Activated naive CD4-positive, alpha-beta T cell (primary cell): ENCODE measurements at places on chromosomes 7 and 10.

- no peak for DNase-seq
Measured at GRCh38 chr7:151717415-151717814, 159.5 kb downstream of the PRKAG2 start.

DNA sequence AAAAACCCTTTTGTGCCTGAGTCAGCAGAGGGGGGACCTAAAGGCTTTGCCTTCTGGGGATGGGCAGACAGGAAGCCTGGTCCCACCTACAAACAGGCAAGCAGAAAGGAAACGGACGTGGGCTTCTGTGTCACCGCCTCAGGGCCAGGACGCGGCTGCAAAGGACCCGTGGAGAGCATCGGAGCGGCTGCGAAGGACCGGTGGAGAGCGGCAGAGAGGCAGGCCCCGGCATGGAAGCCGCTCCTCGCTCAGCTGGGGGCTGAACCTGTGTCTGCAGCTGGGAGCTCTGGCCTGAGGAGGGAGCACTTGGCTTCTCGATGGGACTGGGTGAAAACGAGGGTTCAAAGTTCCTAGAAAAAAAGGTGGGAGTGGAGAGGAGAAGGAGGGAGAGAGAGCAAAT is 125.4 kb upstream of the PPP2R2D start:
- DNase-seq, result no peak

DNA sequence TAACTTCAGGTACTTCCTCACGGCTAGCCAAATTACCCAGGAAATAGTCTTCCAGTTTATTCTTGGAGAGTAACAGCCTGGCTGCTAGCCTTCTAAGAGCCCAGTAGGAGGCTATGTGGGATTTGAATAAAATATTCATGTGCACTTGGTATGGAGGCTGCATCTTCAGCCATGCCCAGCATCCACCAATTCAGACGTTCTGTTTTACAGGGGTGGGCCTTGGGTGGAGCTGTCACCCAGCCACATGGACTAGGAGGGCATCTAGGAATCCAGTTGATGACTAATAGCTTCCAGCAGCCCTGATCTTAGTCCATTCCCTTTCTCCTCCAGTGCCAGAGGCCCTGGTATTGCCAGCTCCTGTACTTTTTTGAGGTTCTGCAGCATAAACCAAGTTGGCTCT is 66.3 kb upstream of the ZRANB1 start:
- no peak for DNase-seq

DNA sequence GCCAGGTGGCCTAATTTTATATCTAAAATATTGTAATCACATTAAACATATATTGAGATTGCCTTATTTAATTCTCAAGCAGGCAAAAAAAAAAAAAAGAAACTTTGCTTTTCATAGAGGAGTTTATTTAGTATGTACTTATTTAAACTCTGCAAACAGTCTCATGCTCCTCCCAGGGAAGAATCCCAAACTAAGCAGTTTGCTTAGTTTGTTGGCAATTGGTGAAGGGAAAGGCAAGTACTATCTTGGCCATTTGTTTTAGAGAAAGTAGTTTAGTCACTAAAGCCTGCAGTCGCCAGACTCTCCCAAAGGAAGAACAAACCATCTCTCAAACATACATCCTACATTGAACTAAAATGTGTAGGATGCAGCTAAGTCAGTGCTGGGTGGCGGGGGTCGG is 226.8 kb downstream of the CDC14C start:
- no peak for DNase-seq

- DNase-seq, result no peak
Measured at GRCh38 chr7:75758491-75758890, 13.5 kb downstream of the CCL26 start.

DNA sequence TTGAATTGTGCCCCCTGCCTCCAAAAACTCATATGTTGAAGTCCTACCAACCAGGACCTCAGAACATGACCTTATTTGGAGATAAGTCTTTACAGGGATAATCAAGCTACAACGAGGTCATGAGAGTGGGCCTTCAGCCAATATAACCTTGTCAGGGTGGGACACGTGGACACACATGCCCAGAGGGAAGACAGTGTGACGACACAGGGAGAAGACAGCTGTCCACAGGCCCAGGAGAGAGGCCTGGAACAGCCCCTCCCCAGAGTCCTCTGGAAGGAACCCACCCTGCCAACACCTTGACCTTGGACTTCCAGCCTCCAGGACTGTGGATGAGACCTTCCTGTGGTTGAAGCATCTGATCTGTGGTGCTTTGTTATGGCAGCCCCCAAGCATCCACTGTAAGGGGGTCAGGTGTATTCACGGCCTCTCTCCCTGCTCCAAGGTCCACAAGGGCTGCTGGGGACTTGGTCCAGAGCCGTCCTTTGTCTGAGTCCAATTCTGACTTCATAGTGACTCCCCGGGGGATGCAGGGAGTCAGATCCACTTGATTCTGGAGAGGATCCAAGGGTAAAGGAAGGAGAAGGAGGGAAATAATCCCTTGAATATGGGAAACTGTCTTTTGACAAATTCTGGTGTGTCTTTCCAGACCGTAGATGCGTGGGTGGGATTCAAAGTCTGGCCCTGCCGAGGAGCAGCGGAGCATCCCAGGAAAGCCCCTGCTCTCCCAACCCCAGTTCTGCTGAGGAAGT is 7.0 kb downstream of the CALML3 start:
- no peak for DNase-seq

DNA sequence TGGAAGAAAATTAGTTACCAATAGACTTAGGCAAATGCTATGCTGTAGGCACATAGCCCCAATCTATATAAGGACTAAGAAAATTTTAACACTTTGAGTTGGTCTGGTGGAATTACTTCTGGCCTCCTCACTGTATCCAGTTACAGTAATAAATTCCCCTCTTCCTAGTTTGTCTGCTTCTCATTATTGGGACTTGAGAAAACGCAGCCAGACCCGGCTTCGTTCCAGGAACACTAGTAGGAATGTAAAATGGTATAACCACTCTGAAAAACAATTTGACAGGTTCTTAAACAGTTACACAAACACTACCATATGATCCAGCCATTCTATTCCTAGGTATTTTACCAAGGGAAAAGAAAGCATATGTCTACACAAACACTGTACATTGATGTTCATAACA is 150.2 kb downstream of the VPS50 start:
- no peak for DNase-seq

DNA sequence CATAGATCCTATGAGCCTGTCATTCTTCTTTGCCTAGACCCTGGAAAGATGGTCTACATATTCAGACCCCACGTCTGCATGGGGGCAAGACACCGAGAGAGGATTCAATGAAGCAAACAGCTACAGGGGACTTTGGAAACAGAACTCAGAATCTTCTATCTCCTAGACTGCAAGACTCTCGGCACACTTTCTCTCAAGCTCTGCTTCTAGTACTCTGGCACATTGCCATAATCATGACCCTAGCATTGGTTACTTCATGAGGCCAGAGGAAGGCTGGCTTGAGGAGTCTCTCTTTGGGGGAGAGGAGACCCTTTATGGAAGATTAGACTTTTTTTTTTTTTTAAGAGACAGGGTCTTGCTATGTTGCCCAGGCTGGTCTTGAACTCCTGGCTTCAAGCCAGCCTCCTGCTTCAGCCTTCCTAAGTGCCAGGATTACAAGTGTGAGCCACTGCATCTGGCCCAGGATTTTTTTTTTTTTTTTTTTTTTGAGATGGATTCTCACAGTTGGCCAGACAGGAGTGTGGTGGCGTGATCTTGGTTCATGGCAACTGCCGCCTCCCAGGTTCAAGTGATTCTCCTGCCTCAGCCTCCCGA is 20.7 kb downstream of the CCDC3 start:
- no peak for DNase-seq

- no peak for DNase-seq
Measured at GRCh38 chr10:125850766-125851731, 27.7 kb downstream of the BCCIP start.

DNA sequence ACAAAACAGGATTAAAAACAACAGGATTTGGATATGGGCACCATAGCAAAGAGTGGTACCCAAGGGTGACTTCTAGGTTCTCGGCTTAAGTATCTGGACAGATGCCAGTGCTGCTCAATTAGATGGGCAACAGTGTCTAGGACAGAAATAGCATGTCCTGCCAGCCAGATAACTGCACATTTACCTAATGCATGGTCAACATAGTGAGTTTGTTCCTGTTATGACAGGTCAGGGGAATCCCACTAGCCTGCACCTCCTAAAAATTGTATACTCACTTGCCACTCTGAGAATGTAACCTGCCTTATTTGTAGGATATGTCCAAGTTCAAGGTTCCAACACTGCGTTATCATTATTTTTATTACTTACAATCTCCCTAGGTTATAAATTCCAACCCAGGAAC is 471.7 kb downstream of the GRM8 start:
- DNase-seq, result no peak

- no peak for DNase-seq
Measured at GRCh38 chr7:16091701-16092310, 329.5 kb downstream of the CRPPA start.

DNA sequence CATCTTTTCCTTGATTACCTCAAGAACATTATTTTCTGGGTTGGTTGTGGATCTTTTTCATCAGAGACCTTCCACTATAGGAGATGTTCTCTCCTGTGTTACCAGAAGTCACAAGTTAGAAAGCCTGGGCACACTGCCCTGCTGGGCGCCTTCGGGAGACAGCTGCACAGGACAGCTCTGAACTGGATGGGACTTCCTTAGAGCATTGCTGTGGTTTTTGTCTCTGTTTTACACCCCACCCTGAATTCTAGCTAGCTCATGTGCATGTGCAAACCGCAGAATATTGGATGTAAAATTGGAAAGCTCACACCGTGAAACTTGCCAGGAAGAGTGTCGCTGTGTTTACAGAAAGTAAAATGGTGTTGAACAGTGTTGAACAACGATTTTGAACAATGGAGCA is 54.4 kb upstream of the SEC61G start:
- no peak for DNase-seq

DNA sequence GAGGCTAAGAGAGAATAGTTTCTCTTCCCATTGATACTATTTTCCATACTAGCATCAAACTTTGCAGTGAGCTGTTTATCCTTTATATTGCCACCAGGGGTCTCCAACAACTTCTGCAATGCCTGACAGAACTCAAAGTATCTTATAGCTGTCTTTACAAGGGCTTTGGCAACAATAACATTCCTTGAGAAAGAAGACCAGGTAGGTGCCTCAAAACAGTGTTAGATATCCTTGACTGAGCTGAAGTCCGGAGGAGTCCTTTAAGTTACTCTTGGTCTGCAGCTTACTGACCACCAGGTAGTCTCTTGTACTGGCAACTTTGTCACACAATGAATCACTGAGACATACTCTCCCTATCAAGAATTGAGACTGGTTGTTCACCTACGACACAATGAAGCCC is 30.0 kb upstream of the TES start:
- DNase-seq, result no peak

GRCh38 chr7:155533120-155533826 is 13.1 kb downstream of the CNPY1 start:
- DNase-seq, result no peak

- no peak for DNase-seq
Measured at GRCh38 chr10:79346388-79347225, 662 bp upstream of the PPIF start.

DNA sequence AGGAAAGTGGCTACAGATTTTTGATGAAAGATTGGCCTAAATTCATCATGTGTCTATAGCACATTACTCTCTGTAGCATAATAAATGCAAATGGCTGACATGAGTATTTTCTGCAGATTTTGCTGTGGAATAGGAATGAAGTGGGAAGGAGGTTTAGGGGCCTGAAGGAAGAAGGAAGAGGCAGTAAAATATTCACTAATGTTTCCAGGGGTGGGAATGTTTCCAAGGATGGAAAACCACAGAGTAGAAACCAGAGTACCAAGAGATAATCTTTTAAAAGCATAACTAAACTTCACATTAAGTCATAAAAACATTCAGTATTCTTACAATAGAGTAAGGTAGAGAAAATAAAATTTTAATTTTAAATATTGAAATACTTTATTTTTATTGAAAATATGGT is 267.8 kb downstream of the BICC1 start:
- DNase-seq, result no peak

DNA sequence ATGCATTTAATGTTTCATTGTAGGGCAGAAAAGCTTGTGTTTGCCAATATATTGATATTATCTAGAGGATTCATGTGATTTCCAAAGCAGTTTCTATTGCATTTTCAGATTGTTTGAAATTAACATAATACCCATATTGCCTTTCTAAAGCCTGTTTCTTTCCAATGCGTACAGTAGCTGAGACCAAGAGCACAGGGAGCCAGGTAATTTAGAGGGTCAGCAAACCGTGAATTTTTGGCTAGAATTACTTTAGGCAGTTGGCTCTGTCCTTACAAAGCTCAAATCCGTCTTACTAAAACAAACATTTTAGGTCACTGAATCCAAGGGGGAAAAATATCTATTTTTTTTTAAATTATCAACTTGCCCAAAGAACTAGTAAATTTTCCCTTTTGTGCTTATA is 604.9 kb upstream of the ADARB2 start:
- no peak for DNase-seq

DNA sequence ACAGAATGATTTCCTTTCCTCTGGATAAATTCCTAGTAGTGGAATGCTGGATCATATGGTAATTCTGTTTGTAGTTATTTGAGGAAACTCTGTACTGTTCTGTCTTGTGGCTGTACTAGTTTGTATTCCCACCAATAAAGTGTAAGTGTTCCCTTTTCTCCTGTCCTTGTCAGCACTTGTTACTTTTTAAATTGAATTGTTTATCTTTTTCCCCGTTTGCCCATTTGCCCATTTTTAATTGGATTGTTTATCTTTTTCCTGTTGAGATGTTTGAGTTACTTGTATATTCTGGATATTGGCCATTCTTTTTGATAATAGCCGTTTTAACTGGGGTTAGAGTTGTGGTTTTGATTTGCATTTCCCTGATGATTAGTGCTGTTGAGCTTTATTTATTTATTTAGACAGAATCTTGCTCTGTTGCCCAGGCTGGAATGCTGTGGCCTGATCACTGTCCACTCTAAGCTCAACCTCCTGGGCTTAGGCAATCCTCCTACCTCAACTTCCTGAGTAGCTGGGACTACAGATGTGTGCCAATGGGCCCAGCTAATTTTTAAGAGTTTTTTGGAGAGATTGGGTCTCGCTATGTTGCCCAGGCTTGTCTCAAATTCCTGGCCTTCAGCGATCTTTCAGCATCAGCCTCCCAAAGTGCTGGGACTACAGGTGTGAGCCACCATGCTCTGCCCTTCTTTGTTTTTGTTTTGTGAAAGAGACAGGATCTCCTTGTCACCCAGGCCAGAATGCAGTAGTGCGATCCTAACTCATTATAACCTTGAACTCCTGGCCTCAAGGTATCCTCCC is 23.0 kb downstream of the BMPR1A start:
- DNase-seq, result no peak

- DNase-seq, result no peak
Measured at GRCh38 chr10:71735709-71736569, 16.4 kb upstream of the C10orf105 start.

DNA sequence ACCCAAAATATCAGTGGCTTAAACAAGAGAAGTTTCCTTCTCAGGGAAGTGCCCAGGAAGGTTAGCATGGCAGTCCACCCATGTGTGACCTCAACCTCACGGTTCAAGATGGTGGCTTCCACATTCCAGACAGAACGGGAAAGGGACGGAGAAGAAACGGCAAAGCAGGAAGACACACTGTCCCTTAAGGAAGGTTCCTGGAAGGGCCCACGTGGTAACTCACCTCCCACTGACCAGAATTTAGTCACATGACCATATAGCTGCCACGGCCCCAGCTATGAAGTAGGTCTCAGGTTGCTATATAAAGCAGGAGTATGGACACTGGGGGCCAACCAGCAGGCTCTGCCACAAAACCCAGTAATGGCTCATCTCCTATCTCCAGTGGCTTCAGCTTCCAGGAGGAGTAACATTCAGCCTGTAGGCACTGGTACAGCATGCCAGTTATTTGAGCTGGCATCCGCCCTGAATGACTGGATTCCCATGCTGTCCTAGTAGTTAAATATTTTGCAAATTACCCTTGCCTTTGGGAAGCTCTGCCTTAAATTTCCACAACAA is 278.5 kb upstream of the KLF14 start:
- no peak for DNase-seq
